ENCODE measurements at places on chromosomes 13 and 19.
A peak's percentile ranks its signal among the peaks of the same experiment; 100 is the strongest.

DNA sequence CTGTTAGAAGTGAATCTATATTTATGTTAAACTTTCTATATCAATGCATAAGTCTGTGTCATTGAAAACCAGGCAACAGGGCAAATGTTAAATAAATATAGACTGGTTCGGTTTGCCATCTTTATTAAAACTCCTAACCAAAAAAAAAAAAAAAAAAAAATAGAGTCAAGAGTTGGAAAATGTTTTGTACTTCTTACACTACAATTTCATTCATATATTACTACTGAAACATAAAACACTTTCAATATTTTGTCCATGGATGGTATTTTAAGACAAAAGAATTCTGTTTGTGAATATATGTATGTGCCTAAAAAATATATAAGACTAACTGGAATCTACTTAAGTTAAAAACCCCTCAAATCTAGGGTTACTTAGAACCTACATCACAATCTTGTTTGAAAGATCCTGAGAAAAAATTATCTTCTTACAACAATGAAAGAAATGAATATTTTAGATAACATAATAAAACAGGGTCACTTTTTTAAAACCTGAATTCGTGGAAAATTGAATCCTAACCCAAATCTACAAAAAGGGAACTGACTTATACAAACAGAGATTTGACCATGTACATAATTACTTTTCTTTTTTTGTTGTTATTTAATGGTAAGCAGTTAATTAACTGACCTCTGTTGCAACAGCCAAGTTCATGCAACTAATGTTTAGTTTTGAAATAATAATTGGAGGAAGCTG lies 5.1 kb downstream of the DACH1 start:
- no peak for DNase-seq

DNA sequence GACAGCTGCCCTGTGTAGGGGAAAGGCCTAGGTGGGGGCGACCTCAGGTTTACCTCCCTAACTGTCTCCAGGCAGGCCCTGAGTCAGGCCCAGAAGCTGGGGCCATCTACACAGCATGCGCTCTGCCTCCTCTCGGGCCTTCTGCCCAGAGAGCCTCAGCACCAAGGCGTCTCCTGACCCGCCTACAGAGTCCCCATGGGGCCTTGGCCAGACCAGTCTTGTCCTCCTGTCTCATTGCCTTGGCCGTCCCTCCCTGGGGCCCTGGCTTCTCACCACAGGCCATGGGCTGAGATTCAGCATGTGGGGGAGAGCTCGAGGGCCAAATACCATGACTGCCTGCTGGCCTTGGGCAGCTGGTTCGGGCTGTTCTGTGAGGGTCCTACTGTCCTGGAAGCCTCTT lies 59.0 kb downstream of the SMARCA4 start:
- DNase-seq, result peak; percentile 52

DNA sequence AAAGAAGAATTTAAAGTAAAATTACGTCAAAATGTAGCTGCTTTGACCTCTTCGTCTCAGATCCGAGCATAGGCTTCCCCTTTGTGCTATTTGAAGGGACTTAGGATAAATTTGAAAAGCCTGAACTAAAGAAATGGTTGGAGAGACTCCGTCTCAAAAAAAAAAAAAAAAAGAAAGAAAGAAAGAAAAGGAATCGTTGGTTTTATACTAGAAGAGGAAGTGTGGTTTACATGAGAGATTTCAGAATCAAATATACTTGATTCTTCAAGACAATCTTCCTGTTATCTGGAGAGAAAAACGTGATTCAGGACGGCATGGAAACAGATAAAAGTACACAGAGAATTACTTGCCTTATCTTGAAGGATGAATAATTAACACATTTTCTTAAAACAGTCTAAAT lies 474 bp upstream of the ZNF780B start:
- no peak for DNase-seq

- DNase-seq, result no peak
Measured at GRCh38 chr13:50990065-50990817, 80.7 kb downstream of the RNASEH2B start.

- DNase-seq, result no peak
Measured at GRCh38 chr13:19153782-19154450, 27.7 kb downstream of the TUBA3C start.

GRCh38 chr19:55305491-55305890 lies 19.6 kb downstream of the TMEM150B start:
- DNase-seq, result peak; percentile 45

GRCh38 chr19:35247526-35248309 lies 1.1 kb upstream of the LSR start:
- no peak for DNase-seq

- DNase-seq, result peak; percentile 49
Measured at GRCh38 chr19:8370176-8371010, 6.4 kb downstream of the ANGPTL4 start.

DNA sequence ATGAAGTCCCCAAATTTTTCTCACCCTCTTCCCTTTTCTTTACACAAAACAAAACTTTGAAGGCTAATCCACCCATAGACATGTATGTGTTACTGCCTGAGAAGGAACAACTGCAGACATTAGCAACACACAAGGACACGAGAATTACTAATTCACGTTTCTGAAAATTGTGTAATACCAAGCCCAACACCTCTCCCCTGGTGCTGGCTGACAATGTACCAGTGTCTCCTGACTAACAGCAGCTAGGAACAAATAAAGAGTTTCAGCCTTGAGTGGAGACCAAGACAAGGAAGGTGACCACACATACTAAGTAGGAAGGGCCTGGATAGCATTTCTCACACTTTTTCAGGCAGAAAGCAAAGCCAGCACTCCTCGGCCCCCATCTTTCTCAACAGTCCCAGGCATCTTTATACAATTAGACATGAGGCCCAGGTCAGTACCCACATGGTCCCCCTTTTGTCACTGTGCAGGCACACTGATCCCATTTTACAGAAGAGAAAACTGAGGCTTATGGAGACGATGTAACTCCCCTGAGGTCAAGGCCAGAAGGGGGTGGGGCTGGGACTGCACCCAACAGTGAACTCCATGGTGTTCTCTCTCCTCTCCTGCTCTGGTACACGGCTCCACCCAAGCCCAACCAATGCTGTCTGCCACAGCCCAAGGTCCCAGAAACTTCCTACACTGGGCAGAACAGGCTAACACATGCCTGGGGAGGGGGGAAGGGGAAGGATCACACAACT lies 8.7 kb downstream of the BRD4 start:
- DNase-seq, result peak; percentile 68

DNA sequence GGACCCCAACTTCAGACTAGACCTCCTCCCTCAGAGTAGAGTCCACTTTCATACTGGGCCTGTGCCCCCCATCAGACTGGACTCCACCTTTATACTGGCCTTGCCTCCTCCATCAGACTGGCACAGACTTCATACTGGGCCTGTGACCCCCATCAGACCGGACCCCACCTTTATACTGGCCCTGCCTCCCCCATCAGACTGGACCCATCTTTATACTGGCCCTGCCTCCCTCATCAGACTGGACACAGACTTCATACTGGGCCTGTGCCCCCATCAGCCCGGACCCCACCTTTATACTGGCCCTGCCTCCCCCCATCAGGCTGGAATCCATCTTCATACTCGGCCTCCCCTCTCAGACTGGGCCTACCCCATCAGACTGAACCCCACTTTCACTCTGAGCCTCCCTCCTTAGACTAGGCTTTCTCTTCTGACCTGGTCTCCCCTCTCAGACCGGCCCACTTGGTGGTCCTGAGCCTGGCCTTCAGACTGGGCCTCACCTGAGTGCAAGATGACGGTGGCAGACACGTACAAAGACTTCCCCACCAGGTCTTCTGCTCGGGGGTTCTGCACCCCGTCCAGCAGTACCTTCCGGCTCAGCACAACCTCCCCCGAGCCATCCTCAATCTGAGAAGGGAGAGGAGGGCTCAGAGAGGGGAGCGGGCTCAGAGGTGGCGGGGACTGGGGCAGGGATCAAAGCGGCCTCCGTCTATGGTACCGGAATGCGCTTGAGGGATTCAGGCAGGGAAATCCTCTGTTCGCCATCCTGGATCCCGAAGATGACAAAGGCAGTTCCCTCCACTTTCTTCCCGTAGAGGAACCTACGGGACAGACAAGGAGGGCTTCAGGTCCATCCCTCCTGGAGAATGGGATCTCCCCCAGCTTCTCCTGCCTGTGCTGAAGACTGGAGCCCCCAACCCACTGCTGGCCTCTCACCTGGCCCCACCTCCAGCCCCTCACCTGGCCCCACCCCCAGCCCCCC lies 7.5 kb downstream of the C3 start:
- no peak for DNase-seq

GRCh38 chr13:51645761-51646670 lies 61.8 kb downstream of the WDFY2 start:
- DNase-seq, result no peak

DNA sequence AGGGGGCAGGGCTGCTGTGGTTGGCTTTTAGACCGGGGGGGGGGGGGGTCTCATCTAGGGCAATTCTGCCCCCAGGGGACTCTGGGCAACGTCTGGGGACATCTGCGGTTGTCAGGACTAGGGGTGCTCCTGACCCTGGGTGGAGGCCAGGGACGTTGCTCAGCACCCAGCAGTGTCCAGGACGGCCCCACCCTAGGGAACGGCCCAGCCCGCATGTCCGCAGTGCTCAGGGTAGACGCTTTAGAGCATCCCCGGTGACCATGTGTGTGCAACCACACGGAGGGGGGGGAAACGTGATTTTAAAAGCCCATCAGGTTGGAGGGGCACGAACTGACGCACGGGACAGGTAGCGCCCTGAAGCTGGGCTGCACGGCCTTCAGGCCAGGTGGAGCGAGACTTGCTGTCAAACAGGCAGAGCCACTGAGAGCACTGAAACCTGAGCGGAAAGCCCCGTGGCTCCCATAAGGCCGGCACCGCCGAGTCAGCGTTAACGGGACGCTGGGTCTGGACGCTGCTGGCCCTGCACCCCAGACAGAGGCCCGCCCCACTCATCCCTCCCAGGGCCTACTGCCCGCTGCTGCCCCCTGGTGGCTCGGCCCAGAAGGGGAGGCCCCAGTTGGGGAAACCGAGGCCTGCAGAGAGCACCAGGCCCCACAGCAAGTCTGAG lies 8.3 kb downstream of the CACTIN start:
- peak; percentile 61 for DNase-seq

DNA sequence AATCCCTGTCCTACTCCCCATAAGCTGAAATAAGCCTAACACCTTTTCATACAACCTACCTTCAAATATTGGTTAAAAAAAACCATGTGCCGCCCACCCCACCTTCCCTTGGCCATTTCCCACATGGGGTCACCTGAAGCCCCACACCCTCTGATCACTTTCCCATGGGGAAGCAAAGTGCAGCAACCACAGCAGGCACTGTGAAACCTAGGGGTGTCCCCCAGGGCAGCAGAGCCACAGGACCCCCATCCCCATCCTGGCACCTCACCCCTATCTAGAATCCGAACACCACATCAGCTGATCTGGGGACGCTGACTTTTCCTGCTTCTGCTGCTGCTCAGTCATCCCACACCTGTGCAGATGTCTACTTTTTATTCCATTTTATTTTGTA lies 19.9 kb downstream of the CEACAM21 start:
- DNase-seq, result no peak

GRCh38 chr13:44573071-44573470 lies 3.1 kb downstream of the TSC22D1 start:
- DNase-seq, result no peak

- no peak for DNase-seq
Measured at GRCh38 chr13:69547780-69548179, 559.8 kb upstream of the ATXN8OS start.

- no peak for DNase-seq
Measured at GRCh38 chr19:57002710-57003109, 117.1 kb upstream of the USP29 start.

GRCh38 chr19:10271543-10272086 lies 695 bp downstream of the ICAM1 start:
- DNase-seq, result peak; percentile 65

GRCh38 chr13:30666113-30666512 lies 48.4 kb downstream of the USPL1 start:
- DNase-seq, result no peak

- DNase-seq, result no peak
Measured at GRCh38 chr13:102965802-102966201, 100.4 kb downstream of the SLC10A2 start.

- no peak for DNase-seq
Measured at GRCh38 chr13:113371061-113371460, 7.1 kb upstream of the GRTP1 start.

- DNase-seq, result no peak
Measured at GRCh38 chr13:50675651-50676050, 167.8 kb downstream of the DLEU7 start.

DNA sequence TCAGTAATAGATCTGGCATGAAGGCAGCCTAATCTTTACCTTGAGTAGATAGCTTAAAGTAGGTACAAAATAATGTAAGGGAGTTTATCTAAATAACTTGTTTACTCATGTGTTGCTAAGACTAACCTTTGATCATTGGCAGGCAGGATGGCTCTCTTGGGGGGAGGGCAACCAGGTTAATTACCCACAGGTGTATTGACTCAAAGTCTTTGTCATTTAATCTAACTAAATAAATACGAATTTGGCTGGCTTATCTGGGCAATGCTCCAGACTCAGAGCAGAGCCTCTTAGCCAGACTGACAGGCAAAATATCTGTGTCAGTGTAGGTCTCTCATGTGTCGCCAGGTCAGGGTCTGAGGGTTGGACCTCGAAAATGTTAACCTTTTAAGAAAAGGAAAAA lies 283.4 kb upstream of the KLHL1 start:
- DNase-seq, result no peak

DNA sequence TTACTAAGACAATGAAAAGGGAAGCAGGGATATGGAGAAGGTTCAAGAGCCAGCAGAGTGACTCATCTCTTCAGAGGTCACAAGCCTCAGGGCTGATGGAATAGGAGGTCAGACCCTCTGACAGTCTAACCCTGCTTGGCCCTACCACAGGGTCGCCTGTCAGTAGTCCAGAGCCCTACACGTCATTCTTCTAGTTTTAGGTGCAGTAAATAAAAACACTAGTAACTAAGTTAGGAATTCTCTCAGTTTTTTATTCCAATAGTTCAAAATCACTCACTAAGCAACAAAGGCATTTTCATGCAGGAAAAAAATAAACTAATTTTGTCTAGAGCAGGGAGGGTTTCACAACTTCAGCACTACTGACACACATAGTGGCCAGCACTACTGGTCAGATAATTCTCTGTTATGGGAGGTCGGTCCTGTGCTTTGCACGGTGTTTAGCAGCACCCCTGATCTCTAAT lies 27.2 kb downstream of the FOXO1 start:
- DNase-seq, result peak; percentile 73

DNA sequence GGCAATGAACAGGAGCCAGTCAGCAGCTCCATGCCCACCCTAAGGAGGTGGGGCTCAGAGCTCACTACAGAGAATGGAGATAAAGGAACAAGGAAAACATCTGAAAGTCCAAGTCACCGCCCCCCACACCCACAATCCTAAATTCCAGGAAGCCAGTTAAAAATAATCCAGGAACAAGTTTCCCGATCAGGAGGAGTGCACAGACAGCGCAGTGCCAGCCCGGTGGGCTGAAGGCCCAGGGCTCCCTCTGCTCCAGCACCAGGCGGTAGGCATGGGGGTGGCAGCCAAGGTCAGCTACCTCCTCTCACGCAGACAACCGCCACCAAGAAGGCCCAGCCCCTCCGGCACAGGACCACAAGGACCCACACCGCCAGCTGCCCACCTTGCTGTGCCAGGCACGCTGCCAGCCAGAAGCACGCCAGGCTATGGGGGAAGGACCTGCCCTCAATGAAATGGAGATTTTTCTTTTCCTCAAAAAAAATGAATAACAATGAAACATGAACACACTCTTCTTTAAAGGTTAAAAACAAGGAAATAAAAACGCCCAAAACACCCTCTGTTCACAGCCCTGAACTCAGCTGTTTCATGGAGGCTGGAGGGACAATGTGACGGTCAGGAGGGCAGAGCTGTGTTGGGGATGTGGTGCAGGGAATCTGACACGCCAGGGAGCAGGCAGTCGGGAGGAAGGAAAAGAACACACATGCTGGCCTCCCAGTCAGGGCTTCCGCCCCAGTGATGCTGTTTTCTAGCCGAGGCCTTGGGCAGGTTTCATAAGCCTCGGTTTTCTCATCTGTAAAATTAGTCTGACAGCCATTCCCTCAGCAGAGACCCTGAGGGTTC lies 11.0 kb downstream of the STK24 start:
- no peak for DNase-seq

Data from choroid plexus epithelial cell (primary cell).